B cell (primary cell): ENCODE measurements at places on chromosomes 5 and 9. TPM values are rescaled to one million over a fixed set of nuclear protein-coding genes. Genes with fewer than 3 reads are reported as not detected.

The C8G gene
- 1.7 and 2.8 TPM in 2 replicates for total RNA-seq

The DMGDH gene
- total RNA-seq, result 0.47 and 0.87 TPM in 2 replicates

The PRELID2 gene
- 2.7 and 3.4 TPM in 2 replicates for total RNA-seq

The GAPT gene
- total RNA-seq, result 40.6 and 51.3 TPM in 2 replicates

The SOHLH1 gene
- total RNA-seq, result not detected in 2 replicates

The CYLC2 gene
- not detected in 2 replicates for total RNA-seq

The PCDHB13 gene
- 0.07 TPM in 1 of 2 replicates, not detected in the other for total RNA-seq

The NOTCH1 gene
- total RNA-seq, result 38.5 and 40.6 TPM in 2 replicates

The TAS2R1 gene
- total RNA-seq, result not detected in 2 replicates

The NME5 gene
- total RNA-seq, result not detected in 2 replicates

The ITGA1 gene
- total RNA-seq, result 0.05 and 0.74 TPM in 2 replicates

The KIF27 gene
- 10.0 and 10.7 TPM in 2 replicates for total RNA-seq

The EGFLAM gene
- not detected in 2 replicates for total RNA-seq

The CREBRF gene
- total RNA-seq, result 89.7 and 92.1 TPM in 2 replicates

The ADAMTS6 gene
- 11.9 and 12.3 TPM in 2 replicates for total RNA-seq

The FGF10 gene
- not detected in 2 replicates for total RNA-seq

The FOXD4L6 gene
- total RNA-seq, result not detected in 2 replicates

The SHC3 gene
- total RNA-seq, result 0.05 TPM in 1 of 2 replicates, not detected in the other

The ZNG1F gene
- 16.7 and 16.8 TPM in 2 replicates for total RNA-seq

The TCF7 gene
- 58.8 and 61.1 TPM in 2 replicates for total RNA-seq

The SHOC1 gene
- total RNA-seq, result not detected in 2 replicates

The ZNF879 gene
- 13.2 and 14.7 TPM in 2 replicates for total RNA-seq

The ZNF483 gene
- total RNA-seq, result 3.0 and 3.3 TPM in 2 replicates

The ARSI gene
- total RNA-seq, result 0.10 TPM in 1 of 2 replicates, not detected in the other

The LRRC19 gene
- total RNA-seq, result not detected in 2 replicates

The ELP1 gene
- total RNA-seq, result 25.8 and 29.4 TPM in 2 replicates

The CCNO gene
- not detected in 2 replicates for total RNA-seq

The TTC39B gene
- 3.6 and 3.8 TPM in 2 replicates for total RNA-seq

The CFAP157 gene
- total RNA-seq, result not detected in 2 replicates

The PCDHB3 gene
- not detected in 2 replicates for total RNA-seq

The SMIM33 gene
- not detected in 2 replicates for total RNA-seq

The CCL28 gene
- total RNA-seq, result 16.8 and 18.6 TPM in 2 replicates
